ENCODE measurements at places on chromosomes 4 and X.

- DNase-seq = no peak
Measured at GRCh38 chr4:116272336-116272735, 813.0 kb downstream of the TRAM1L1 start.

DNA sequence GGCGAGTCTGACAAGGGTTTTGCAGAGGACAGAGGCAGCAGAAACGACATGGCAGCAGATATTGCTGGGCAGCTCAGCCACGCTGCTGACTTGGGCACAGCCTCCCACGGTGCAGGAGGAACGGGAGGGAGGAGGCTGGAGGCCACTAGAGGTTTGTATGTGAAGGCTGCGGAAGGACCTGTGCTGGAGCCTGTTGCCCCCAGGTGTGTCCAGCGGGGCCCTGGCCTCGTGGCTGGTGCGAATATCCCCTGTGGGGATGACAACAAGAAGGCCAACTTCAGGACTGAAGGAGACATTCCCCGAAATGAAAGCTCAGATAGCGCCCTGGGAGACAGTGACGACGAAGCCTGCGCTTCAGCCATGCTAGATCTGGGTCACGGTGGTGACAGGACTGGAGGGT is 100.2 kb downstream of the FNIP2 start:
- DNase-seq = no peak

- DNase-seq = no peak
Measured at GRCh38 chr4:41358647-41359421, 102.1 kb downstream of the UCHL1 start.

DNA sequence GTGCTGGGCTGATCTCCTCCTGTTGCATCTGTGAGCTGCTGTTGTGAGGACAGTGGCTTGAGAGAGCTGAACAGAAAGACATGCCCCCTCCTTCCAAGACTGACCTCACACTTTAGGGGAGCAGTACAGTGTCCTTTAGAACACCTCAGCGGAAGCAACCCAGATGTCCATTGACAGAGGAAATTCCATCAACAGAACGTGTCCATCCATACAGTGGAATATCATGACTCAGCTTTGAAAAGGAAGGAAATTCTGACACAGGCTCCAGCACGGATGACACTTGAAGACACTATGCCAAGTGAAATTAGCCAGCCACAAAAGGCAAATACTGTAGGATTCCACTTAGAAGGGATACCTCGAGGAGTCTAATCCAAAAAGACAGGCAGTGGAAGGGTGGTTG is 103.5 kb downstream of the GPR143 start:
- DNase-seq = no peak

DNA sequence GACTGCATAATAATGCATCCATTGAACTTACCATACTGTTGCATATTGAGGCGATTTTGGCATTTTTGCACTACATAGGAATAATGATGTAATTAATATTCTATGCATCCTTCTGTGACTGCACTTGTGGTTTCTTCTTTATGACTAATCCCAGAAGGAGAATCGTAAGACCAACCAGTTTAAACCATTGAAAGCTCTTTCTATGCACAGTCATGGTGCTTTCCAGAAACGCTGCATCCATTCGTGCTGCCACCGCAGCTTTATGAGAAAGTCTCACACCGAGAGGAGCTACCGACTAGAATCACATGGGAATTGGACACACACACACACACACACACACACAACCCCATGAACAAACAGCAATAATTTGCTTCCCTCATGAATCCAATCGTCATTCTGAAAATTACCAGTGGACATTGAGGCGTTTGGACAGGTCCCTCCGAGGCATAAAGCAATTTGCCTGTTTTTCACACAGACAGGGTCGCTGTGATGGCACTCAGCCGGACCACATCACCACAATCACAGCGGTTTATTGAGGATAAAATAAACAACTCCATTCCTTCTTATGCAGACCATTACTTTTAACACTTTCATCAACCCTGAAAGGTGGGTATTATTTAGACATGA is 64.2 kb downstream of the PACRGL start:
- DNase-seq = no peak

- no peak for DNase-seq
Measured at GRCh38 chr4:93879919-93880318, 51.4 kb downstream of the ATOH1 start.

DNA sequence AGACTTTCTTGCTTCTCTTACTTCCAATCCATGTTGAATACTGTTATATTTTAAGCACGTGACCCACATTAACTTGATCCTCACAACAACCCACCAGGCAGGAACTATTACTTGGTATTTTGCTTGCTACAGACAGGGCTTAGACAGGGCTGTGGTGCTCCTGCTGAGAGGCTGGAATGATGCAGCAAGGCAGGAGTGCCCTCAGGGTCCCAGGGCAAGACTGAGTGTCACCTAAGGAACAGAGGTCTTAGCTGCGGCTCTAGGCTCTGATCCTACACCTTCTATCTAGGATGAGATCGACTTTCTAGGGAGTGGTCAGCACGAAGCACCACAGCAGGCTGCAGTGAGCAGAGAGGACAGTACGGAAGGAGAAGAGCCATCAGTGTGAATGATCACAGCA is 20.0 kb downstream of the TAPT1 start:
- DNase-seq = no peak

GRCh38 chrX:114903618-114904017 is 113.8 kb downstream of the IL13RA2 start:
- DNase-seq = no peak

GRCh38 chrX:100946299-100946927 is 17.7 kb upstream of the XKRX start:
- DNase-seq = no peak

DNA sequence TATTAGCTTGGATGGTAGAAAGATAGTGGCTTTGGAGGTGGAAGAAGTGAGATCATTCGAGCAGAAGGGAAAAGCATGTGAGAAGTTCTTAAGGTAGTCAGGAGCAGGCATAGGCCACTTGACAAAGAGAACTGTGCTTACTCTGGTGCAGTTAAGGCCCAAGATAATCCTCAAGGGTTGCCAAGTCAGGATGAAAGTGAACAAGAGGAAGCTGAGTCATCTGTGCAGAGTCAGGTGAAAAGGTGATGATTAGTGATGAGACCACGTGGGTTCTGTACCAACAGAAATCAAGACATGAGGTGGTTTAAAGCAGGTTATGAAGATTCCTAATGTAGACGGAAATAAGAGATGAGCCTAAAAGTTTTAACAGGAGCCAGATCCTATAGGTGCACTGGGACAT is 369.8 kb downstream of the DTHD1 start:
- DNase-seq = no peak

All from effector CD4-positive, alpha-beta T cell (primary cell).